ENCODE measurements at places on chromosomes 4 and X.

GRCh38 chr4:151641983-151642382 lies 118.8 kb downstream of the GATB start:
- DNase-seq, result no peak

DNA sequence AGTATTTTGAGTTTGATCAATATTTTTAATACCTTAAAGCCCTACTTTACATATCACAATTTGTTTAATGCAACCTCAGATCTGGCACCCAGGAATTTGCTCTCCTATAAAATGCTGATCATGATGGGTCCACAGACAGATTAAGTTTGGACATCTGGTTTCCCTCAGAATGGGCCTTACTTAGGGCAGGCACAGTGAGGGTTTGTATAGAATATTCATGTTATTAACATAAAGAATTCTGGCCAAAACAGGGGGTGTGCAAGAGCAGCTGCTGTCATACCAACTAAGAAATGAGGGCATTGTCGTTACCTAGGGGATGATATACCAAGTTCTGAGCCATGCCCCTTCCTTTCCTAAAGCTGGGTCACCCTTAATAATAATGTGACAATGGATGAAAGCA lies 37.5 kb upstream of the CENPU start:
- DNase-seq, result no peak

DNA sequence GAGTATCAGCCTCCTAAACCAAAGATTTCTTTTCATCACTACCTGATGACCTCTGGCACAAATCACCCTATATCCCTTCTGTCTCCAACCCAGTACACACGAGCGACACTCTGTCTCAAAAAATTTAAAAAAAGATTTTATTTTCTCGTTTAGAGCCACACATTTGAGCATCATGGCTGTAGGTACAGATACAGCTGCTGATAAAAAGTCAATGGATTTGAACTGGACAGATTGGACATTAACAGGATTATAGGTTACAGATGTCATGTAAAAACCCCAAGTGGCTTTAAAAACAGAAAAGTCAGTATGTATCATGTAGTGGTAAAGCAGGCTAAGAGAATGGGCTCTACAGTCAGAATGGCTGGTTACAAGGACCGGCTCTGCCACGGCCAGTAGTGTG lies 171.1 kb downstream of the SCFD2 start:
- DNase-seq, result no peak

- no peak for DNase-seq
Observed at GRCh38 chrX:49878128-49878833, 1.0 kb upstream of the USP27X start.

DNA sequence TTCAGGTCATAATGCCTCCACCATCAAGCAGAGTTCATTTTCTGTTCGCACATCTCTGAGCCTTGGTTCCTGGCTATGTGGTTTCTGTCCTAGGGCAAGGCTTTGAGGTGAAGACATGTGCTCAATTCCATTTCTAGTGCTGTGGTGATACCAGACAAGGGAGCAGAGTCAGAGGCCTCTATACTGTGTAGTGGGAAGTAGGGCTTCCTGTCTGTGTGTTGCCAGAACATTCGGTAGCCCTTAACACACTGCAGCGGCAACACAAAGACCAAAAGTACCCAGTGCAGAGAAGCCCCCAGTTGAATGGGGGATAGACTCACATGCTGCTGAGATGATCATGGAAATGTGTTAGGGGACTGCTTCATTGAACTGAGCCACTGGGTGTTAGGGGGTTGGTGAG lies 56.4 kb downstream of the STARD8 start:
- DNase-seq, result no peak

DNA sequence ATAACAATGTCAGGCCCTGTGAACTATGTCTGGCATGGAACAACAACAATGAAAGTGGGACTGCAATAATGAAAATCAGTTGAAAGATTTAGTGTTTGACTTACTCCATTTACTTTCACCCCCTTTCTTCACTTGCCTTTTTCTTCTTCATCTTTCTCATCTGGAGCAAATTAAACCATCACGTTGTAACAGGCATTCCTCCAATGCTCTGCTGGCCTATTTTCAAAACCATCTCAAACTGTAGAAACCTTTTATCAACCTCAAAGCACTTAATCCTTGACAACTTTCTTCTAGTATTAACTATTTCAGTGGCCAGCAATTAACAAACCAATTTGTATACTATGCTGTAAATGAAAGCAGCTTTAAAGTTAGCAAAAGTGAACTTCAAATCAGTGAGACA lies 8.3 kb downstream of the KLHL13 start:
- no peak for DNase-seq

- DNase-seq, result no peak
Observed at GRCh38 chr4:94508296-94508695, 56.6 kb downstream of the PDLIM5 start.

GRCh38 chrX:129755779-129756650 lies 17.2 kb downstream of the XPNPEP2 start:
- peak; percentile 56 for DNase-seq

- no peak for DNase-seq
Observed at GRCh38 chrX:65610040-65610439, 57.4 kb upstream of the MSN start.

DNA sequence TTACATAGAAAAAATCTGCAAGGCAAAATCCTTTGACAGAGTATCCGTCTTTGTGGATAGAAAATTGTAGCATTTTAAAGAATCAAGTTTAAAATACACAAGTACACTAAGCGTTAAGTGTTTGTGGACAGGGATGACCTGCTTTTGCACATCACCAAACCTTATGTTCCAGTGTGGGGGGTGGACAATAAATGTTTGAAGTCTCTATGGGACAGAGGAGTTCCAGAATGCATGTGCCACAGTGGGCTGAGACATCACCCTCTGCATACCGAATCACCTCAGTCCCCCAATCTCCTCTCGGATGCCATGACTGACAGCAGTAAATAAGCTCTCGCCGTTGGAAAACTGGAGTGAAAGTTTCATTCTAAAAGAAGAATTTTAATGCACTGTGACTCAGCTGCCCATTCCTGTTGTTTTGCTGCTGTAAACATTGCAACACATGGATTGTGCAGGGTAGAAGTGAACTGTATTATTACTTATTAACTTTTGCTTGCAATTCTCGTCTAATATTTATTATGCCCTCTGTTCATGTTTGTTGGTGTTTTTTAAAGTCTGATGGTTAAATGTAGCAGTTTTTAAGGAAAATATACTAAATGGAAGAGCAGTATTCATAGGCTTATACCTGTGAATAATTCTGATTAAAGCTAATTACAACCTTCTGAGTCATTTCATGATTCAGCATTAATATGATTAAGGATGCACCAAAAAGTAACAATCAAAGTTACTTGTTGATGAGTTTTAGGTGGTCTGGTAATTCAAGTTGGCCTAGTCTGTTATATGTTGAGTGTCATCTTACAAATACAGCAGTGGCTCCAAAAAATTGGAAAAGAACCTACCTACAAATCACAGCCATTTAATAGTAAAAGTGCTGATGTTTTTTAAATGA lies 24.0 kb downstream of the CDKN2AIP start:
- no peak for DNase-seq

GRCh38 chr4:77564231-77564630 lies 41.4 kb upstream of the CXCL13 start:
- DNase-seq, result no peak

GRCh38 chrX:39336671-39337311 lies 535.5 kb downstream of the MID1IP1 start:
- DNase-seq, result peak; percentile 56

DNA sequence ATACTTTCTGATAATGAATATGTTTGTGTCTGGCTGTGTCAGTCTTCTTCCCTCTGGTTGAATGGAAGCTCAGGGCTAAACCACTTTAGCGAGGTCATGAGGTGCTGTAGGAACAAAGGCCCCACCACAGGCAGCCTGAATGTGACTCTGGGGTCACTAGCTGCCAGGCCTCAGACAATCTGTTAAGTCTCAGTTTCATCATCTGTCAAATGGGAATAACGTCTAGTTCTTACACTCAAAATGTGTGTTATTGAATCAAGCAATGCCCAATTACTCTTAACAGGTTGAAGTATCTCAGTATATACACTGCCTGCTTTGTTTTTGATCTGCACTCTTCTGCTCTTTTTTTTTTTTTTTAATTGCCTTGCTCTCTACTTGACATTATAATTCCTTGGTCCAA lies 148.6 kb downstream of the STK32B start:
- no peak for DNase-seq

GRCh38 chr4:24805067-24805466 lies 9.7 kb downstream of the SOD3 start:
- DNase-seq, result no peak

GRCh38 chrX:150377005-150377404 lies 13.9 kb downstream of the MAMLD1 start:
- no peak for DNase-seq

DNA sequence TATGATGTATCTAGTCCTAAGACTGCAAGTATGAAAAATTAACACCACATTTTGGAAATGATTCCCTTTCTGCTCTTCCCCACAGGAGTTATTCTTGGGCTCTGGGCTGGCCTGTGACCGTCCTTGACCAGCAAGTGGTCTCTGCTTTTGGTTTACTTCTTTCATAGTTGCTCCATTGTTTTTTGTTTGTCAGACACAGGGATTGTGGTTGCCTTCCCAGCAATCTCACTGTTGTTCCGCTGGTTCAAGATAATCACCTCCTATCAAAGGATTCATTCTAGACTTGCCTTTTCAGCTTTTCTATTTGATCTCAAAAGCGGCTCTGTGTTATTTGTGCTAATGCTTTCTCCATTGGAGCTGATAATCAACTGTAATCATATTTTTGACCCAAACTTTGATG lies 218.8 kb downstream of the MGST2 start:
- DNase-seq, result no peak

DNA sequence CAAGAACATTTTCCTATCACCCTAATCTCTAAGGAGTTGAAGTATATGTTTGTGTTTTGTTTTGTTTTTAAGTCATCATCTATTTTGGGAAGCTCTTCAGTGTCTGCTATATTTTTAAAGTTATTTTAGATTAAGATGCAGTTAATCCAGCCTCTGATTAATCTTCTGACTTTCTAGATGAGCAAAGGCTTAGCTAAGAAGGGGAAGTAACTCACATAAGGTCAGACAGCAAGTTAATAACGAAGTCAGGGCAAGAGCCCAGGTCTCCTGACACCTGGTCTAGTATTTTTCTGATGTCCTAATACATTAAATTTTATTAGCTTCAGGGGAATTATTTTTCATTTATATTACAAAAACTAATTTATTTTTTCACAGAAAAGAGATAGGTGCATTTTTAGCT lies 168.5 kb downstream of the SOWAHB start:
- no peak for DNase-seq

DNA sequence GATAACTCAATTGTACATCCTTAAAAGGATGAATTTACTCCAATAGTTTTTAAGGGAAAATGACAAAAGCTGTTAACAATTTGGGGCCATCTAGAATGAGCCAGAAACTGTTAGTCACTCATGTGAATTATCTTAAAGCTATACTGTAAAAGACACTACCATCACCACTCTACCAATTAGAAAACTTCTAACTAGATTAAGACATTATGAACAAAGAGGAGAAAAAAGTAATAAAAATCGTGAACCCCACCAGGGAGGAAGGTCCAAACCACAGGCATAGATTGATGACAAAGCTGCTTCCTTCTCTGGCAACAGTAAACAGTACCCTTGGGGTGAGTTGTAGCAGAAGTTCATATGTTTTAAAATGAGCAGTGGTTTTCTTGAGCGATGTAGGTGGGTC lies 106.1 kb downstream of the PDGFC start:
- DNase-seq, result no peak

DNA sequence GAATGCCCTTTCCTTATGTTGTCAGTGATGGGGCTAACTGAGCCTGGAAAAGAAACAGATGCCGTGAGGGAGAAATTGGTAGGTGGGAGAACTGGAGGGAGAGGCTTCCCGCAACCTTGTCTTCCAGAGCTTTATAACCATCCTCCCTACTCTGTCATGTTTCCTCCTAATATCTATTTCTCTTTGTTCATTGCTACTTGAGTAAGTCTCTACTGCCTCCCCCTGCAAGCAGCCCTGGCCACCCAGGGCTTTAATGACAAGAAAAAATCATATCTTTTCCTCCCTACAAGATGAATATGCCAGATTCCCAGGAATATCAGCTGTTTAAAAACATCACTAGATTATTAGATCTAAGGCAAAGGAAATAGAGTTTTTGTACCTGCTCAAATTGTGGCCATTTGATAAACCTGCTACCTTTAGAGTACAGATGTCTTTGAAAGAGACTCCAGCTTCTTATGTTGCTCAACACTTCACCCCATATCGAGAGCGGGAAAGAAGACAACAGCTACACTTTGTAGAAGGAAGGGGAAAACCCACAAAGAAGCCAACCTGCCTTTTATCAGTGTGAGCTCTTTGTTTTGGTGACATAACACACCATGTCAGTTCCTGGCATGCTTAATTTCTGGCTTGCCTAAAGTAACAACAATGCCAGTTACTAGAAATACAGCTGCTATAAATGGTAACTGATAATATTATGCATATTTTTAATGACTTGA lies 186.6 kb upstream of the LEF1 start:
- peak; percentile 51 for DNase-seq

DNA sequence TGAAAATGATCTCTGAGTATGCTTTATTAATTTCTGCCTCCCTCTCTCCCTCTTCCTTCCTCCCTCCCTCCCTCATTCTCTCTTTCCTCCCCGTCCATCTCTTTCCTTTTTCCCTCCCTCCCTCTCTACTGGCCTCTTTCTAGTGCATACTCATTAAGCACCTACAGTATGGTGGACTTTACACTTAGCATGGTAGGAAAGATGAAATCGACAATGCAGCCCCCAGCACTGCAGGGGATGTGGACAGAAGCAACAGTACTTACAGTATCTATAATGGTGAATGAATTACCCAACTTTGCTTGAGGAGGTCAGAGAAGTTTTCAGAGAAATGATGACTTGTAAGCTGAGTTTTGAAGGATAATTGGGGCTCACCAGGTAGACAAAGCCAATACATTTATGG lies 143.8 kb upstream of the RPS6KA3 start:
- DNase-seq, result no peak

- no peak for DNase-seq
Observed at GRCh38 chrX:109464231-109464630, 17.7 kb downstream of the GUCY2F start.

DNA sequence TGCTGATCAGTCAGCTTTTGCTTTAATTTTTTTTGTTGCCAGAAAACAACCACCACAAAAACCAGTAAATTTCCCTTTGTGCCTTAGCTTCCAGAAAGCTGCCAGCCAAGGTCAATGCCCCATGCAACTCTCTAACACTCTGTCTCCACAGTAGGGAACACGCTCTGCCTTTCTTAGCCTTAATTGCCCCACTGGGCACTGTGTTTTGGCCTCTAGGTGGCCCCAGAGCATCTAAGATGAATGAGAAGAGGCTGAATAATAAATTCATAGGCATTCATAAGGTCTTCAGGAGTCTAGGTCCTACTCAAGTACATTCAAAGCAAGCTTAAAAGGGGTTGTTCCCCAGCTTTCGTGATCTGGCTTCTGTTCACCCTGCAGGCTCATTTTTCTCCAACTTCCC lies 57.7 kb upstream of the PASD1 start:
- peak; percentile 21 for DNase-seq

All from activated CD8-positive, alpha-beta T cell treated with anti-CD3 and anti-CD28 coated beads, Interleukin-2, amount 10 ng/mL, durations not matched to agents 7 days and 5 days (primary cell).